ENCODE measurements at places on chromosomes 16 and 17.

- no peak for DNase-seq
Observed at GRCh38 chr16:22292320-22292719, 4.9 kb upstream of the POLR3E start.

- DNase-seq, result no peak
Observed at GRCh38 chr16:85844786-85845185, 45.3 kb downstream of the COX4I1 start.

DNA sequence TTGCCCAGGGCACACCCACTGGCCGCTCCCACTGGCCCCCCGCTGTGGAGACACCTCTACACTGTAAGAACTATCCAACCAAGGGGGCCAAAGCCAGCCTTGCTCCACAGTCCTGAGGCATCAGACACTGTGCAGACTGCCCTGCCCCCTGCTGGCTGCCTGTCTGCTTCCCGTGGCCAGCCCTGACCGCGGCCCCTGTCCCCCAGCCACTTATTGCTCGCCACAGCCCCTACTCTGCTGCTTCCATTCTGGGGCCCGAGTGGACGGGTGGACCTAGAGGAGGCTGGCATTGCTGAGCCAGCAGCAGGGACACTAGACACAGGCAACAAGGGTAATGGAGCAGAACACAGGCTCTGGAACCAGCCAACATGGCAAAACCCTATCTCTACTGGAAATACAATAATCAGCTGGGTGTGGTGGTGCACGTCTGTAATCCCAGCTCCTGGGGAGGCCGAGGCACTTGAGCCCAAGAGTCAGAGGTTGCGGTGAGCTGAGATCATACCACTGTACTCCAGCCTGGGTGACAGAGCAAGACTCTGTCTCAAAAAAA is 19.7 kb upstream of the LRRC37A3 start:
- DNase-seq, result no peak

DNA sequence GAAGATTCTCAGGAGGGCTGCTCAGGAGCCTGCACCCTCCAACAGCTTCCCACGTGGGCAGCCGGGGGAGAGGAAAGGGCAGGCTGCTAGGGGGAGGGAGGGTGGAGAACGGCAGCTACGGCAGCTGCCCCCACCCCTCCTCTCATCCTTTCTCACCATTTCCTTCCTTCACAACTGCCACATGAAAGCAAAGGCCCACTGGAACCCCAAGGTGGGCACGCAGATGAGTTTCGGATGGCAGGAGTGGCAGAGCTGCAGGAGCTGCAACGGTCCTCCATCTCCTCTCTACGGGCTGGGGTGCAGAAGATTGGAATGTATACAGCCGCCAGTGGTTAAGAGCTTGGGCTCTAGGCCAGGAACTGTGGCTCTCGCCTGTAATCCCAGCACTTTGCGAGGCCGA is 77.7 kb downstream of the GAS7 start:
- no peak for DNase-seq

- DNase-seq, result no peak
Observed at GRCh38 chr17:725746-726145, 6.7 kb upstream of the TLCD3A start.

GRCh38 chr17:47315451-47316266 is 8.1 kb upstream of the EFCAB13 start:
- no peak for DNase-seq
